ENCODE measurements at places on chromosomes 6 and 20. TPM values are rescaled to one million over a fixed set of nuclear protein-coding genes. Genes with fewer than 3 reads are reported as not detected.

Gene PLCB1
- total RNA-seq = 0.14 TPM

Gene OR2H1
- not detected for total RNA-seq

Gene KCNK5
- 3.1 TPM for total RNA-seq

Gene PRR3
- 14.9 TPM for total RNA-seq

Gene PRICKLE4
- not detected for total RNA-seq

Gene CRISP2
- total RNA-seq = not detected

Gene NRSN2
- 0.93 TPM for total RNA-seq

Gene RIPOR2
- 380 TPM for total RNA-seq

Gene ENPP5
- total RNA-seq = not detected

Gene VSX1
- total RNA-seq = not detected

Gene CD2AP
- total RNA-seq = 30.6 TPM

Gene IYD
- not detected for total RNA-seq

Gene TPMT
- total RNA-seq = 5.9 TPM

Gene GPR6
- not detected for total RNA-seq

Gene PNPLA1
- total RNA-seq = not detected

Gene NOX3
- not detected for total RNA-seq

Gene ERVFRD-1
- total RNA-seq = not detected

Gene COL9A3
- total RNA-seq = not detected

Gene HLA-DPB1
- 19.0 TPM for total RNA-seq

Measured in activated naive CD4-positive, alpha-beta T cell treated with anti-CD3 and anti-CD28 coated beads, Interleukin-2, amount 10 ng/mL, durations not matched to agents 5 hours and 36 hours (primary cell).